ENCODE measurements at places on chromosomes 11 and 22.

- DNase-seq, result no peak
Measured at GRCh38 chr11:124842305-124842704, 22.9 kb upstream of the ROBO3 start.

DNA sequence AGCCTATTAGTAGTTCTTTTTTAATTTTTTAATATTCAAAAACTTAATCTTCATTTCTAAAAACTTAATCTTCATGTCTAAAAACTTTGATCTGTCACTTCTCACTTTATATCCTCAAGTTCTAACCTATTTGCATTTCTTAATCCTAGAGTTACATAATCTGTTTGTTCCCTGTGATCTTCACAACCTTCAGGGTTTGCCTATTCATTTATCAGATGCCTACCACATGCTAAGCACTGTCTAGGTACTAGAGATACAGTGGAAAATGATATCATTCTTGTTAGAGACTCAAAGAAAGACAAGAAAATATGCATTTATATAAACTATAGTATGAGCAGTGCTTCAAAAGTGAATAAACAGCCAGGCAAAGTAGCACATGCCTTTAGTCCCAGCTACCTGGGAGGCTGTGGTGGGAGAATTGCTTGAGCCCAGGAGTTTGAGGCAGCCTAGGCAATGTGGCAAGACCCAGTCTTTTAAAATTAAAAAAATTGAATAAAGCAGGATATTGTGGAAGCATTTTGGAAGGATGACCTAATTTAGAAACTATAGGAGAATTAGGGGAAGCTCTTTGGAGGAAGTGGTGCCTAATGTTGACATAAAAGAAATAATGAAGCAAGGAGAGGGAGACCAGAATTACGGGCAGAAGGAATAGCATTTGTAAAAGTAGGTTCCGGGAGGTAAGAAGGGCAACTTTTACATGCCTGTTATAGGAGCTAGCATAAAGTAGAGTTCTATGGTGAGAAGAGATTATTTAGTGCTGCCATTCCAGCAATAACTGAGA is 54.4 kb upstream of the GRK2 start:
- no peak for DNase-seq

GRCh38 chr11:48033918-48034341 is 53.6 kb downstream of the PTPRJ start:
- DNase-seq, result no peak

GRCh38 chr11:10796191-10796590 is 12.5 kb downstream of the EIF4G2 start:
- no peak for DNase-seq

DNA sequence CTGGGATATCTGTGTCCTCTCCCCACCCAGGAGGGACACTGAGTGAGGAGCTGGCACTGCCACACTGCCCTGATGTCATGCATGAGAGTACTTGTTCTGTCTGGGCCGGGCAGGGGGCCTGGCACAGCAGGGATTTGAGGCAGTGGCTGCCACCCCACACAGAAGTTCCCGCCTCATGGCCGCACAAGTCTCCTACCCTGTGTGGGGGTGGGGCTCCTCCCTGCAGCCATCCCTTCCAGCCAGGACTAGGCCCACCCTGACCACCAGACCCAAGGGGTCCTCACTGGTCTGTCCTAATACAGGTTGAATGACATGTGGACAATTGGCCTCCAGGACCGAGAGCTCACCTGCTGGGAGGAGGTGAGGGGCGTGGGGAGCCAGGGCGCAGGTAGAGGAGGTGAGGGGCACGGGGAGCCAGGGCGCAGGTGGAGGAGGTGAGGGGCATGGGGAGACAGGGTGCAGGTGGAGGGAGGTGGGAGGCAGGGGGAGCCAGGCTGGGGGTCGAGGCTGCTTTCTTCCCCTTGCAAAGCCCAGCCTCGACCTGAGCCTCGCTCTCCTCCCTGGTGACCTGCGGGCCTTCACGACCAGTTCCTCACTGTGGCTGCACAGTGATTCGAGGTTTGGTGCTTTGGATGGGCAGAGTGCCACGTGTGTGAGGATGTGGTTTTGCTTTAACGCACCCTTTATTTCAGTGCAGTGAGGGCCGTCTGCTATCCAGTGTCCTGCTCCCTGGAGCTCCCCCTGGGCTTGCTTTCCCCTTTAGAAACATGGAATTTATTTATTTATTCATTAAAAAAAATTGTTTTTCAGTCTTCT is 7.4 kb downstream of the LZTR1 start:
- no peak for DNase-seq

- DNase-seq, result no peak
Measured at GRCh38 chr11:69533296-69534165, 52.1 kb downstream of the LINC01488 start.

- DNase-seq, result no peak
Measured at GRCh38 chr22:49691256-49691655, 136.4 kb downstream of the BRD1 start.

GRCh38 chr11:94046796-94047195 is 25.6 kb downstream of the HEPHL1 start:
- no peak for DNase-seq

DNA sequence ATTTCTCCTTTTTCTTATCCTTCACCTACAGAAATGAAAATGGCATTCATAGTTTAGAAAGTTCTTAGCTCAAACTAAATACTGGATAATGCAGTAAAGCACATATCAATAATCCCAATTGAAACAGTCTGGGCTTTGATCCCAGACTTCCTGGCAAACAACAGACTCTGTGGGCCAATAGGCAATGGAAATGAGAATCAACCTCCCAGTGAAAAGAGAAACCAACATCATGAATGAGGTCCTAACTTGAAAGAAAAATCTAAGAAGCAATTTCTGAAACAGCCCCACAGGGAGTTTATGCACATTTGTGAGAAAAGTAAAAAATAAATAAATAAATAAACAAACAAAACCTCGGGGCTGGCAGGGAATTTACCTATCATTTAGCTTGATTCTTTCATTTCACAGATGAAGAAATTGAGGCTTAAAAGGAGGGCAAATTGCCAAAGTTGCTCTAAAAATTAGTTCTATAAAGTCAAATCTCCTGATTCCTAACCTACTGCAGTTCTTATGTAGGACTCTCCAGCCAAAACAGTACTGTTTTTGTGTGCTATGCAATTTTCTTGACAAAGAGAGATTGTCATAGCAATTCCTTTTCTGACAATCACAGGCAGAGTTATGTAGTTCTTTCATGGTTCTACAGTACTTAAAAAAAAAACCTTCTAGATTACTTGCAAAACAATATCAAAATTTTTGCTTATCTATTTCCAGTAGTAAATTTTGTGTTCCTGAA is 265.8 kb downstream of the GRM5 start:
- DNase-seq, result no peak

DNA sequence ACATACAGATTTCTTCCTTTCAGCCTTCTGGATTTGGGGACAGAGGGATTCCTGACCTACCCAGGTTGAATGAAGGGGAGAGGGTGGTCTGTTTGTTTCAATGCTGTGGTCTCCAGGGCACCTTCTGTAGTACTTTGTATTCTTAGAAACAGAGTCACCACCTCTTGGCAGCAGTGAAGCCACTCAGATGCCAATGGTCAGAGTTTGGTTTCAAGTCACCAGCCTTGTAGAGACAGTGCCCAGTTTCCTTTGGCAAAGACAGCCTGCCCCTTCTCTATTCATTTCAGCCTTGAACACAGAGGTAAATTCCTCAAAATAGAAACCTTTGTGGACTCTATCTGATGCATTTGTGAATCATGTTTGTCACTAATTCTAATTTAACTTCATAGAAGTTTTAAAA is 111.7 kb upstream of the RASSF10 start:
- no peak for DNase-seq

Measured in RCC 7860 (cell line).